ENCODE measurements at places on chromosomes 12 and 14. TPM values are rescaled to one million over a fixed set of nuclear protein-coding genes. Genes with fewer than 3 reads are reported as not detected.
A peak's percentile ranks its signal among the peaks of the same experiment; 100 is the strongest.

- no peak for DNase-seq
Measured at GRCh38 chr14:58216544-58216943, 16.6 kb downstream of the ACTR10 start.

GRCh38 chr12:25458047-25458552, 95.0 kb downstream of the LMNTD1 start:
- peak; percentile 49 for DNase-seq

DNA sequence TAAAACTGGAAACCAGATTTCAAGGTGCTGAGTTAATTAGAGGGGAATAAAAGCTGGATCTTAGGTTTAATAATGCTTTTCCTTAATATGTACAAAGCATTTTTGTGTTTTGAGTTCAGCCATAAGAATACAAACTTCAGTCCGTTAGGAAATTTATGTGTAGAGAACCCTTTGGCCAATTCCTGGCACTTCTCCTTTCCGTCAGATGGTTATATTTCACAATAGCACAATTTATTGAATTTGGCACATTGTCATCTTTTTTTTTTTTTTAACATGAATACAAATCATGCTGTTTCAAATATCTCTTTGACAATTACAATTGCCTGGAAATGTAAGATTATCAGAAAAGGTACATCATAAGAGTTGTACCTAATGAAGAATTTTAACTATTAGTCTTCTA, 56.2 kb upstream of the DDHD1 start:
- no peak for DNase-seq

GRCh38 chr12:59904874-59905521, 309.2 kb downstream of the SLC16A7 start:
- DNase-seq: peak; percentile 94

GRCh38 chr12:81150382-81150781, 72.5 kb downstream of the ACSS3 start:
- no peak for DNase-seq

GRCh38 chr12:26369588-26369987, 174.2 kb downstream of the SSPN start:
- DNase-seq: no peak

DNA sequence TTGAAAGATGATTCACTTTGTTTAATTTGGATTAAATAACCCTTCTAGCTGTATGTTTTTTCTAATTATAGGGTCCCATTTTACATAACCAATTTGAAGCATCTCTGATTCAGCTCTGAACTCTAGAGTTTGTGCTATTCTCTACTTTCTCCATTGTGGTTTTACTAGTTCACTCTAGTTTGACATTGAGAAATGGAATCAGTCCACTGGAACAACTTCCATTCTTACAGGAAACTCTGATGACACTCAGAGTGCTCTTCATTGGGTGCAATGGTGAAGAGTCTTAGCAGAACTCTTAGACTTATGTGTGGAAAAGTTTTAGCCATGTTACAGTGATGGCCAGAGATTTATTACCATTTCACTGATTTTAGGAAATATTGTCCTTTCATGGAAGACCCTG, 140.7 kb downstream of the DYRK2 start:
- no peak for DNase-seq

DNA sequence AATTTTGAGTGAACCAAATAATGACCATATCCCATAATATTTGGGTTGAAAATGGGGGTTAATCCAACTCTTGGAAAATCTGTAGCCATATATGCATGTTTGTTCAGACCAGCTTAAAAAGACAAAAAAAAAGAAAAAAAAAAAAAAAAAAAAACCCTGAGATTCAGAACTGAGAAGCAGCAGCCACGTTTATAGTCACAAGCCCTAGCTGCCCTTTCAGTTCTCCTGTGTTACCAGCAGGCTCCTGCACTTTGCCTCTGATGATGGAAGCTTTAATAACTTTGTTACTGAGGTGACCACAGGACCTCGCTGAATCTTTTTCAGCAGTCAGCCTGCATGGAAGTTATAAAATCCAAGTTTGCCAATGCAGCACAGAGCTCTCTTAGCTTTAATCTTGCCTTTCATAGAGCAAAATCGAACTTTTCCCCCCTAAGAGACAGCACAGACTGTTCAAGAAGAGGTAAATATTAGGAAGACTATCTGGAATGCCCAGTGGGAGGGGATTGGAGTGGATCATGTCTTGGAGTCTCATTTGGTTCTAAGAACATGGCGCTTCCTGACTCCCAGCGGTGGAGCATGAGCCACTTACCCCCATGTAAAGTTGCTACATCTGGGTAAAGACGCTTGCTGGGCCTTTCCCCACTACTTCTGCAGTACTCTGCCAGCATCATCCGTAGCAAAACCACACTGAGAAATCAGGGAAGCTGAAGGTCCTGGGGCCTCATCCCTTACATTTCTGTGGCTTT, 20.6 kb downstream of the GNG2 start:
- no peak for DNase-seq

The CFAP73 gene
- total RNA-seq: not detected

The SLC39A5 gene
- not detected for total RNA-seq

All from skin of body (tissue), 3 donors.